Stimulated activated CD4-positive, alpha-beta T cell treated with anti-CD3 and anti-CD28 coated beads, Interleukin-12 subunit alpha, Interleukin-12 subunit beta, amount 100 ng/mL, for 48 hours (primary cell): ENCODE measurements at places on chromosomes 5 and 9.
A peak's percentile ranks its signal among the peaks of the same experiment; 100 is the strongest.

DNA sequence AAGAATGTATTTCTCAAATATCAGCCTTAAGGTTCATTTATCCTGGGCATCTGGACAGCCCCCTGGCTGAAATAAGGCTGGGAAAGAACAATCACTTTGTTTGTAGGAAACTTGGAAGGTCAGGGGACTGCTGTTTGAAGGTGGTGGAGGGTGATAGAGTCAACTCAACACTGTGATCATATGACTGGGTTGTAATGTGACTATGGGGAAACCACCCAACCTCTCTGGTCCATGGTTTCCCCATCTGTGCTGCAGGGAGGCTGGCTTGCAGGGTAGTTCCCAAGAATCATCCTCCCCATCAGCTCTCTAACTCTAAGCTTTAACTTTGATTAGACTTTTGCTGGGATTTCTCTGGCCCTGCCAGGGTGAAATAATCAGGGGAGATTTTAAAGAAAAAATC is 10.0 kb downstream of the INSYN2B start:
- DNase-seq = no peak

- DNase-seq = no peak
Observed at GRCh38 chr9:83724436-83724835, 16.7 kb upstream of the UBQLN1 start.

- no peak for DNase-seq
Observed at GRCh38 chr9:129701549-129701948, 36.1 kb downstream of the PRRX2 start.

DNA sequence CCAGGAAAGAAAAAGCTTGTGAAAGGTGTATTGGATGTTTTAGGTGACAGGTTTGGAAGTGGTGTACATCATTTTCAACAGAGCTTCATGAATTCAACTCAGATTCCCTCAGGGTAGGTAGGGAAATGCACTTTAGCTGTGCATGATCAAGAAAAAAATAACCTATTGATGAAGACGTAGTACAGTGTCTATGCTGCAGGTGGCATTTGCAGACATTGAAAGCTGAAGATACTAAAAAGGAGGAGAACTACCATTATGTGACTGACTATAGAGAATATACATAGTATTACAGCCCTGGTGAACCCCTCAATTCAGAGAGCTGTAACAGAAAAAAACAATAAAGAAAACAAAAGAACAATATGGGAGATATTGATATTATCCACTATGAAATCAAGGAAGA is 2344.7 kb upstream of the ACO1 start:
- DNase-seq = no peak

GRCh38 chr9:36486329-36486932 is 86.3 kb upstream of the MELK start:
- no peak for DNase-seq

- no peak for DNase-seq
Observed at GRCh38 chr5:107155707-107156106, 515.0 kb downstream of the EFNA5 start.

DNA sequence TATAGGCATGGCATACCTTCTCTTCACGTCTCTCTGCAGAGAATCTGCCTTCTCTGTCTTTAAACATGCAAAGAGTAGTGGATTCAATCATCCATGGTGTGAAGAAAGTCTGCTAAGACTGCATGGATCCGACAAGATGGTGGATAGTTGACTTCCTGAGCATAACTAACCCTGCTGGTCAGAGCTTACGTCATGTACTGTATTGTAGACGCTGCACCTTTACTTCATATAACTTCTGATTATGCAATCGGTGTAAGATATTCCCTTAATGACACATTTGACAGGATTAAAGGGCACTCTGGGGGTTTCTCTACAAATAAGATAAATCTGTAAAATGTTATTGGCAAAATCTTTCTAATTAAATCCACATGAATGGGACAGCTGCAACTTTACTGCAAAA is 240.3 kb upstream of the NREP start:
- DNase-seq = no peak

GRCh38 chr5:179274321-179275315 is 70.6 kb downstream of the ADAMTS2 start:
- DNase-seq = no peak

DNA sequence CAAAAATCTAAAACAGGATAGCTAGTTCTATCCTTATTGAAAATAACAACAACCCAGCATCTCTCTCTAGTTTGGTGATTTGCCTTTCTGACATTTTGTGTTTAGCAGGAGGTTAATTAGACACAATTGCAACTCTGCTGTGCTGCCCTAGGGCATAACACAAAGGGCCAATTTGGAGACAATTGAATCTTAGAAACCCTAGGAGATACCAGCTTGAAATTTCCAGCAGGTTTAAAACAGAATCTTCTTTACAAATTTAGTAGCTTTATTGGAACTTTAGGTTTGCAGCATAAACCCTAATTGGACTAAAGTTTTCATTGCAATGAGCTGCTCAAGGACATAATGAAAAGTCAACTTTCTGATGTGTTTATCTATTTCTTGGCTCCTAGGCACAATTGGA is 166.7 kb upstream of the FER start:
- DNase-seq = no peak

DNA sequence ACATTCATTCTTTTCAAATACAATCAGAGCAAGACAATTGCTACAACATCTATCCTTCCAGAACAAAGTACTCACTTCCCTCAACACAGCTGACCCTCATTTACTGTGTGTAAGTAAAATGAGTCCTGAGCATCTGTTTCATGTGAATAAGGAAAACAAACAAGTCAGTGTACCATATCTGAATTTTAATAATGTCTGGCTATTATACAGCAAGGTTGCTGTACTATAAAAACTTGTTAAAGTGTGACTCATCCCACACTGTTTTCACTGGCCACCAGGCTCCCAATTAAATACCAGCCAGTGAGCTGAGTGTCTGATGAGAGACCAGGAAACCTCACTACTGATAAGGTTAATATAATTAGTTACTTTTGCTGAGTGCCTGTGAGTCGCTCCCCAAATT is 339.8 kb downstream of the AGTPBP1 start:
- no peak for DNase-seq

GRCh38 chr5:80569961-80570786 is at the start of gene ANKRD34B:
ANKRD34B (minus strand) TSS chr5:80570280; CDS start chr5:80560019, 10,261 bp downstream.
- DNase-seq = peak; percentile 30

DNA sequence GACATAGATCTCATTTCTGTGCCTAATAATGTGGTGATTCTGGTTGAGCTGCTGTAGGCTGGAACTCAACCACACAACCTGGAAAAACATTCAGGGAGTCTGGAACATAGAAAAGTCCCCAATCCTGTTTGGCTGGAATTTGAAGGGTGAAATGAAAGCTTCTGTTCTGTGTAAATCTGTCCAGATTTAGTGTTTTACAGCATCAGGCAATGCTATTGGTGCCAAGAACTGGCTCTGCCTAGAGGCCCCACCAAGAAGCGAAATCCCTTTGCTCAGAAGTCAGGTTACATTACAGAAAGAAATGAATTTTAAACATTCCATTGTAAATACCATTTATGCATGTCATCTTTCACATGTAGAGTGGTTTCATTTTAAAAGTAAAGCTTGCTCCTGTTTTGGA is 56.3 kb downstream of the TMEM174 start:
- DNase-seq = no peak

DNA sequence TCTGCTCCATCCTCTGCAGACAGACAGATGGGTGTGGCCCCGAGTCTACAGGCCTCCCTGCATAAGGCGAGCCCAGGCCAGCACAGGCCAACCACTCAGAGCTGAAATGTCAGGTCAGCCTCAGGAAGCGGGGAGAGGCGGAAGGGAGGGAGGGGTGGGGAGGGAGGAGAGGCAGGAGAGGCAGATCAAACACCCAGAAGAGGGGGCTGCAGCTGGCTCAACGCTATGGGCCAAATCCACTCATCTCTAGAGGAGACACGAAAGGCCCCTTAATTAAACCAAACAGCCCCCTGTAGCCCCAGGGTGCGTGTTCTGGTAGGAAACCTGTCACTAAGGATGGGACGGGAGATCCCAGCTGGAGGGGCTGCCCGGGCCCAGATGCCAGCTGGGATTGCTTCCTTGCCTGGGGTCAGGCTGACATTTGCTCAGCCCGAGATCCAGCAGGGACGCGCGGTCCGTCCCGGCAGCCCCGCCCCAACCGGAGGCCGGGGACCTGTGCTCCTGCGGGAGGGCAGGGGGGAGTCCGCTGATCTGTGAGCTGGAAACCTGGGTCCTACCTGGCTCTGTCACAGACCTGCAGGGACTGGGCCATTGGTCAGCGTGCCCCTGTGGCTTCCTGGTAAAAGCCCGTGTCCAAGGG is 97.2 kb upstream of the SARDH start:
- DNase-seq = no peak

DNA sequence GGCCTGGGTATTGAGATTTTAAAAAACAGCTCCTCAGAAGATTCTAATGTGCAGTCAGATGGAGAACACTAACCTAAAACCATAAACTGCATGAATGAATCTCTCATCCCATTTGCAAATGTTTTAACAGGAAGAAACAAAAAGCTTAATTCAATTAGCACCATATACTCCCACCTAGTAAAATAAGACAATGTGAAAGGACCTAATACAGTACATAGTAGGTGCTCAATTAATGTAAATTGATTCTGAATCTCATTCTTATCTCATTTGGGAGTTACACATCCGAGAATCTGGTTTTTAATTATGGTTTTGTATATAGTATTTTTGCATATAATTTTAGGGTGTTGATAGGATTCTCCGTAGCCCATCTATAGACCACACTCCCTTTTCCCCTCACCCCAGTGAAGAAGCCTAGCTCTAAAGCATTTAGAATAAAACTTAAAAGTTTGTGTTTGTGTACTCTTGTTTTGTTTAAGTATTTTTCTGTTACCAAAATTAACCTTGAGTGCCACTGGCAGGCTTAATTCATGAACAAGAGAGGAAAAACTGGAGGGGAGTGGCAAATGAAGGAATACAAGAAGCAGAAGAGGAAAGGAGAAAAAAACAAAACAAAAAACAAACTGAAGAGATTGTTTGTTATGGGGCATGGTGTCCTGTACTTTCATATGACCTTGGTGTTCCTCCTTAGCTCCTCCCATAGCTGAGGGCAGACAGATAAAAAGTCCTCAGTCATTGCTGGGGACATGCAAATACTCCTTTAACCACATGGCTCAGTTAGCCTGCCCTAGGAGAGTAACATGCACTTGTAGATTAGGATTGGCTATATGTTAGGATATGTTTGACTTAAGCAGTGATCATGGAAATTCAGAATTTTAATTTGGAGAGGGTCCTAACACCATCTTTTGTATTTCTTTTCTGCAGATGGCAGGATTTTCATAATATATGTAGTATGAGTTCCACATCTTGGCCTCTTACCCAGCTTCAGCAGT is 1.2 kb downstream of the RNF14 start:
- no peak for DNase-seq

DNA sequence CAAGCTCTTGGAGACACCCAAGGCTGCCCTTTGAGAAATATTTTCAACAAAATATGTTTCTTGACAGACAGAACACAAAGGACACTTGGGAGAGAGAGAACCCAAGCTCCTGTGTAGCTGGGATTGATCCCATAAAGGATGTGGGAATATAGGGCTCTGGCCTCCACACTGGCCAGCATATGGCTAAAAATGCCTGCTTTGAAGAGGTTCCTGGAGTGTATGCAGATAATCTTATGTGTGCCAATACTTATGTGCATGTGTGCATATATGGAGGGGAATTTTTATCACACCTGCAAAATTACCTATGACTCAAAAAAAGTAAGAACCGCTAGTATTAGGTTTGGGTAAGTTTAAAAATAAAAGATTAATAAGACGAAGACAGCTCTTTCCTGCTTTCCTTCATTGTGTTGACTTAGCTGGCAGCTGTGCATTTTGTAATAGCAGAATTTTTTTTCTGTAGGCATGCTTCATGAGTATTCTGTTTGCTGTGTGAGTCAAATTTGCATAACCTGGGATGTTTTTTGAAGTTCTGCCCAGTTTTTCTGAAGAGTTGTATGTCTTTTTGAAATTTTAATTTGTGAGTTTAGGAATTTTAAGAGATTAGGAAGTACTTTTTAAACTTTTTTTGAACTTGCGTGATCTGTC is 42.6 kb downstream of the HACD4 start:
- no peak for DNase-seq

- DNase-seq = no peak
Observed at GRCh38 chr5:74337254-74337983, 303.1 kb downstream of the ENC1 start.

GRCh38 chr9:11269036-11269435 is 656.2 kb upstream of the PTPRD start:
- DNase-seq = no peak

DNA sequence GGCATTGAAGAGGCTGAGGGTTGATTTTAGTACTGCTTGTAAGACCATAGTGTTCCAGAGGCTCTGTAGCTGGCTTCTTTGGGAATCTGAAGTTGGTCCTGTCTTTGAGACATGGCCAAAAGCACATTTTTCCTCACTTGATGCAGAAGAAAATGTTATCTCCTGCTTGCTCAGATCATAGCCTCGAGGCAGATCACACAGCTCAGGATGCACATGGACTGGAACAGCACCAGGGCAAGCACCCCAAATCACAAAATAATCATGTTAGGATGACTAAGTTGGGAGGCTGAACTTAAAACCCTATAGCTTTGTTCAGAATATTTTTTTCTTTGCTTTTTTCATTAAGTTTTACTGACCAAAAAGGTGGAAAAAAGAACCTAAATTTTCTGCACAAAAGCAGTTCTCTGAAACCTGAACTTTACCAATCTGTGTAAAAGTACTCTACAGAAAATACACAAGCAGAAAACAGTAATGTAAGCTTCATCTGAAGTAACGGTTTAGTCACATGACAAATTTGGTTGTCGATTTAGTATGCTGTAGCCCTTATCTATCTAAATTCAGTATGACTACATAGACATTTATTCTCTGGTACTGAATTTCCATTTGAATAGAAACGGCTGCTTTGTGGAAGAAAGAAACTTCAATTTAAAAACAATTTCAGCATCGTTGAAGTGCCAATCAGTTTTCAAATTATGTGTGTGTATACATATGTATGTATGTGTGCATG is 3.4 kb downstream of the KLHL9 start:
- no peak for DNase-seq

DNA sequence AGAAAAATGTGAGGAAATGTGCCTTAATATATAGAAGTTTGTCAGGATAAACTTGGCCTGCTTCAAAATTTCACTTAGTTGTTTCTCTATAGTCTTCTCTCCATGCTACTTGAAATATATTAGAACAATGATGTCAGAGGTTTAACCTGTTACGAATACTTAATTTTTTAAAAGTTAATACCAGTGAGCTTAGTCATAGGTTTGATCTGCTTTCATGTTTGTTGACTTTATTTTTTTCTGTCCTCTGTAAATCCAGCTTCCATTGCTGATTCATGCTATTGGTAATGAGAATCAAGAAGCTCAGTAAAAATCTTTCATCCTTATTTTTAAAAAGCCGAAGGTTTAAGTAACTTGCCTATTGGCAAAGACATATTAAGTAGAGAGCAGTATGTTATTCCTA is 27.9 kb downstream of the BDP1 start:
- DNase-seq = no peak

DNA sequence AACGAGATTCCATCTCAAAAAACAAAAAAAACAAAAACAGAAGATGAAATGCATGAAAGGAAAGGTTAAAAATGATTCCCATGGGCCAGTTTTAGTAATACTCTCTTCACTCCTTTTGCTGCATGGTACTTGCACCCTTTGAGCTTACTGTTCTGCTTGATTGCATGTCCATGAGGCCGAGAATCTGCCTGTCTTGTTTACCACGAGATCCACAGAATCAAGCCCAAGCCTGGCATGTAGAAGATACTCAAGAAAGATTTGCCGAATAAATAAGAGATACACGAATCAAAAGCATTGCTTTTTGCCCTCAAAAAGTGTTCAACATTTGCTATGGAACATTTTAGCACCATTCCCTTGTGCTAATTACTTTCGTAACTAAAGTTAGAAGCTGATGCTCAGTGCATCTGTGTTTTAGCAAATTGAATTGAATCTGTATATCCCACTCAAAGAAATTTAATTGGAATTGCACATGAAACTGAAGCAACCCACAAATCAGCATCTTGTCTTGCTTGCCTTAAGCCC is 1.1 kb downstream of the FAXDC2 start:
- no peak for DNase-seq
